Tibial nerve (tissue), 4 donors: ENCODE measurements at places on chromosomes 1 and 21. TPM values are rescaled to one million over a fixed set of nuclear protein-coding genes. Genes with fewer than 3 reads are reported as not detected.

The PODN gene
- 603 TPM for total RNA-seq

DNA sequence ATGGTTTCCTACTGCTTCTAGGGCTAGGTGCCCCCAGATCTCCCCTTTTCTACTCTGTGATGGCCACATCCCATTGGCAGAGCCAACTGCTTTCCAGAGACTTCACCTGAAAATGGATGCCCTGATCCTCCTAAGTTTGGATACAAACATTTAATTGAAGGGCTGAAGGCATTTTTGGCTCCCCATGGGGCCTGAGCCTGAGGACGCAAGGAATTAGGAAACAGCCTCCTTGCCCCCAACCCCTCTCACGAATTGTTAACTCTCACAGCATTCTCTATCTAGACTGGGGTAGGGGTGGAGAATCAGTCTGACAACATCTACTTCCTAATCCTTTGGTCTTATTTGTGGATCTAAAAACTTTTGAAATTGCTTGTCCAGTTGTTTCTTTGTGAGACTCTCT is 108.5 kb upstream of the KCNK2 start:
- DNase-seq, result no peak

DNA sequence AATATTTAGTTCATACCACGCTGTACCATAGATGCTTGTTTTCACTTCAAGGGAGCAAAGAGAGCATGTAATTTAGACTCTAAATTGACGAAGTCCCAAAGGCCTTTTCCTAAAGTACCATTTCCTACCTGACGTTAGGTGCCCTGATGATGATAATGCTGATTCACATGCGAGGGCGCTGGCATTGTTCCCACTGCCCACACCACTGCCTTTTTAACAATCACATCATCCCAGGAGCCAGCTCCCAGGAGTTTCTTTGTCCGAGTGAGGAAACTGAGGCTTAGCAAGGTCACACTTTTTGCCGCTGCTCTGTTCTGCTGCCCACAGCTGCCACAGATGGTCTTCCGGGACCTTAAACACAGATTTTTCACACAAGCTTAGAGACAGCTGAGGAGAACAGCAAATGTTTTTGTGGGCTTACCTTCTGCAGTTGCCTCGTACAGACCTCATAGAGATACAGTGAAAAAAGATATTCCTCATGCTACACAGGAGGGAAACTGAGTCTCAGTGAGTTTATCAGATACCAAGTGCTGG is 69.4 kb downstream of the EVA1C start:
- DNase-seq, result no peak

DNA sequence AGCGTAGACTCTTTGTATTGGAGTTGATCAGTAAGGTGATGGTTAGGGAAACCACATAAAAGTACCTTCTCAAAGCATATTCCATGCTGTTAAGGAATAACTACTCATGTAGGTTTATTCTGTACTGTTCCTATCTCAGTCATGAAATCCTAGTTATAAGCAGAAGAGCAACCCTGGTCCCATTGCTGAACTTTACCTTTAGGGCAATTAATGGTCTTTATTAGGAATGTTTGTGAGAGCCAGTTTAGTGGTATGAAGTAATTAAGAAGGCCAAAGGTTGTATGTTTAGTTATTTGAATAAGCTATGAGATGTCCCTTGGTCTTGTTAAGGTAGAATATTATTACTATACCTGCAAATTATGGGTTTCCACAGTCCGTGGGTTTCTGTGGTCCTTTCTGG is 44.0 kb downstream of the ACP6 start:
- DNase-seq, result no peak

- DNase-seq, result no peak
Measured at GRCh38 chr1:154960446-154961136, 991 bp downstream of the PYGO2 start.

- no peak for DNase-seq
Measured at GRCh38 chr1:20095564-20096434, 23.5 kb downstream of the PLA2G2D start.

DNA sequence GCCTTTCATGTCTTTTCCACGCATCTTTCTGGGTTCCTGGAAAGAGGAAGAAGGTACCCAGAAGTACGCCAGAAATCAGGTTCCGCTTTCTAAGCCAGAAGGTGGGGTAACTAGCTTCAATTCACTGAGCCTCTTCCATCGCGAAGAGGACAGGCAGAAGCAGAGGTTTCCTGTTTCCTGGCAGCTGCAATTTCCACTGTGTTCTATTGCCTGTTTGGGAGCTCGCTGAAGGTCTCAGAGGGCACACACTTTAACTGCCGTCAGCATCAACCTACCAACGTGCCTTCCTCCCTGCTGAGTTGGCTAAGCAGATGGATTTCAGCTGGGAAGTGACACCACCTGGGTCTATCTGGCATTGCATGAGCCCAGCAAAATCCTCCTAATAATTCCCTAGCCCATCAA is 10.0 kb downstream of the NCF2 start:
- peak; percentile 14 for DNase-seq

The LIPI gene
- total RNA-seq, result 2.1 TPM

DNA sequence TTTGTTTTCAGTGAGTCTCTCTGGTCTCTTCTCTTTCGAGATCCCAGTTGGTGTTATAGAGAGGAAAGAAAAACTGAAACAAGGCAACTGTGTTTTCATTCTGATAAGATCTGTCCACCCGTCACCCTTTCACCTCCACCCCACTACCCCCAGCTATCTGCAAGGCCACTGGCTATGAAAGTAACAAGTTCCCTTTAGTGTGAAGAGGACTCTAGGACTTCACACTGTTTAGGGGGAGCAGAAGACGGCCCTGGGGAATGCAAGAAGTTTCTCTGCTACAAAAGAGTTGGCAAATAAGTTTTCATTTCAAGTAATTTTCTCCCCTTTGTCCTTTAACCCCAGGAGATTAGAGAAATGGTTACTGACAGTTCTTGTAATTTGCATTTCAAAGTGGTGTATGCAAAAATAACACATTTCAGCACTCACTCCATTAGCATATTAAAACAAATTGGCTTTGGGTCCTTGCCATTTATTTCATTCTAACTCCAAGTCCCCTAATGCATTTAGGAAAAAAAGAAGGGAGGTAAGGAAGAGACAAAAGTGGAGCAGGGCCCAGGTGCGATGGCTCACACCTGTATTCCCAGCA is 79.6 kb upstream of the PPM1J start:
- DNase-seq, result no peak

DNA sequence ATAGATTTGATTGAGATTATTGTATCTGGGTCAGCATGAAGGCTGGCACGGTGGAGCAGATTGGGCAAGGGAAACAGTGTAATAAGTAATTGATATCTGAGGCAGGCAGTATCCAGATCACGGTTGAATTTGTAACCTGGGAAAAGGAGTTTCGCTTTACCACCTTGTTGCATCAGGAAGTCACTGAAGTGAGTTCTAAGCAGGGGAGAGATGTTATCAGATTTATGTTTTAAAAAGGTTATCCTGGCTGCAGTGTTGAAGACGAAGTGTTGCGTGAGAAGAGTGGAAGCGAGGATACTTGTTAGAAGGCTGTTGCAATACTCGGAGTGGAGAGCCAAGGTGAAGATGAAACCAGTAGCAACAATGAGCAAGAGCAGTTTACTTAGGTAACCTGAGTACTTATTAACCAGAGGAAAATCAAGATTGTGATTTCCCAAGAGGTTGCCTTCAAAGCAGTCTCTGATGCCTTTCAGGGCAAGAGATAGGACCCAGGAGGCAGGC is 77.8 kb downstream of the LHX9 start:
- no peak for DNase-seq

DNA sequence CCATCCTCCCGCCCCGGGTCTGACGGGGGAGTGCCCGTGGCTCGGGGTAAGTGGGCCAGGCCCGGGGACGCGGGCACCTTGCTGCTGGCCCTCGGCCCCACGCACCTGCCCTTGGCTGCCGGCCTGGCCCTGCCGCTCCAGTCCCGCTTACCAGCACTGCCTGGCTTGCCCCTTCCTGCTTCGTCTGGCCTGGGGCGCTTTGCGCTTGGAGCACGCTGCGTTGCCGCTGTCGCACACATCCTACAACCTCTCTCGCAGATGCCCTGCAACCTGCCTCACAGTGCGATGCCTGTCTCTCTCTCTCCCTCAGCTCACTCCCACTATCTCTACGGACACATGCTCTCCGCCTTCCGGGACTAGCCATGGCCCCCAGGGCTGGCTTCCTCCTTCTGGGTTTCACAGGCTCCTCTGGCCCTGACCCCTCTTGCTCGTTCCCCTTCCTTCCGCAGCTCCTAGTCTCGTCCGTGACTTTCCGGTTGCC is 9.7 kb downstream of the MYOG start:
- no peak for DNase-seq

DNA sequence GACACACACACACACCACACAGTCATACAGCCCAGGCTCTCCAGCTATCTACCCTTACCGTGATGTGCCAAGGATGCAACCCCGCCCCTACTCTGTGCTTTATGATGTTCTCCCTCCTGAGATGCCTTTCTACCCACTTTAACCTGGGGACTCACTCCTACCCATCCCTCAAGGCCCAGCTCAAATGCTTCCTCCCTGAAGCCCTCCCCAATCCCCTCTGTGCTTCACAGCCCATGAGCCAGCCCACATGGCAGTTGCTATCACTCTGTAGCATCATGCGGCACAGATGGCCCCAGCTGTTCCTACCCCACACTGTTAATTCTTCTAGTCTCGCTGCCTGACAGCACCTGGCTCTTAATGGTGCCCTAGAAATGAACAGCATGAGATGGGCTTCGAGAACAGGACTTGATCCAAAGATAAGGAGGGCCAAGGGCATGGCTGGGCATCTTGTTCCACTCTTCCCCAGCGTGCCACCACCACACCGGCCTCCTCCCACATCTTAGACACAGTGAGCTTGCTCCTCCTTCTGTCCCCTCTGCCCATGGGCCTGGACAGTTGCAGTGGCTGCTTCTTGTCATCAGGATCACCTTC is 109.8 kb downstream of the GLIS1 start:
- DNase-seq, result no peak

DNA sequence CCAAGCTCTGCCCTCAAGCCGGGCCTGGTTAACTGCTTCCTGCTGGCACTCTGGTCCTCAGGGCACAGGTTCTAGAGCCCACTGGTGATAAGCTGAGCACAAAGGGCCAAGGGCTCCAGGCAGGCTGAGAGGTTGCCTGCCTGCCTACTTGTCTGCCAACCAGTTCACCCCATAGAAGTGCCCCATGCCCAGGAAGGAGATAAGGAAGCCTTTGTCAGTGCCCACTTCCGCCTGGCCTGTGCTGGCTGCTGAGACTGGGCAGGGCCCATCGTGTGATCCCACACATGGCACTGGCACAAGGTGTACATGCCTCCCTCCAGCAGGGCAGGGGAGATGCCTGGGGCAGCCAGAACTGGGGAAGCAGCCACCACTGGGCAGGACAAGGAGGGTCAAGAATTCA is 24.1 kb downstream of the SLC9A1 start:
- DNase-seq, result no peak

- no peak for DNase-seq
Measured at GRCh38 chr1:116537898-116538297, 32.9 kb downstream of the CD58 start.

The CLDN19 gene
- 136 TPM for total RNA-seq

The TMEM54 gene
- total RNA-seq, result 41.4 TPM

DNA sequence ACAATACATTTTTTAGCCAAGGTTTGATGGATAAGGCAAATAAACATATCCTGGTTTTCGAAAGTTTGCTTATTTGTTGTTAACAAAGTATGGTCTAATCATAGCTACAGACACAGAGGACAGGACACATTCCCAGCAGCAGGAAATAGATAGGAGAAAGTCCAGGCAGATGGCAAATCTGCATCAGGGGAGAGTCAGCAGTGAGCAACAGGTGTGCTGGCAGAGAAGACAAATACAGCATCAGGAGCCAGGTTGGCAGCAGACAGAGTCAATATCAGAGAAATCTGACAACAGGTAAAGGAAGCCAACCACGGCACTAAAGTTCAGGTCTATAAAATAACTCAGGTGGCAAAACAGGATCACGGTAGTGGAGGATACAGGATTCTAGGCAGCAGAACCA is 210.7 kb upstream of the PTBP2 start:
- no peak for DNase-seq

The ZNF670 gene
- 2.3 TPM for total RNA-seq

The FAM131C gene
- total RNA-seq, result not detected

DNA sequence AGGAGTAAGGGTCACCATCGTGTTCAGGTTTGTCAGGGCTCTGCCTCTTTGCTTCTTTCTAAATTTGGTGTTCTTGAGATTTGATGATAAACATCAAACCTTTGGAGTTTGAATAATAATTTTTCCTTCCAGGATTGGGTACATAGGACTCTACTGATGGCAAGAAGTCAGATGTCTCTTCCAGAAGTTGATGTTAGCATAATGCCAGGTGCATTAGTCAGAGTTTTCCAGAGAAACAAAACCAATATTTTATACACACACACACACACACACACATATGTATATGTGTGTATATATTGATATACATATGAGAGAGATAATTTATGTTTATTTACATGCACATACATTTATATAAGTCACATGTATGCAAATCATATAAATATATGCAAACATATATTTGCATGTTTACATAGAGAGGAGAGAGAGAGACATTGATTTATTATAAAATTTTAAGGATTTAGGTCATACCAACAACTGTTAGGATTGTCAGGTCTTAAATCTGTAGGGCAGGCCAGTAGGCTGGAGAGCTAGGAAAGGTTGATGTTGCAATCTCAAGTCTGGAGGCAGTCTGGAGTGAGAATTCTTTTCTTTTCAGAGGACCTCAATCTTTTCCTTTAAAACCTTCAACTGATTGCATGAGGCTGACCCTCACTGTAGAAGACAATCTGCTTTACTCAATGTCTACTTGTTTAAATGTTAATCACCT is 199.2 kb downstream of the HLX start:
- no peak for DNase-seq

DNA sequence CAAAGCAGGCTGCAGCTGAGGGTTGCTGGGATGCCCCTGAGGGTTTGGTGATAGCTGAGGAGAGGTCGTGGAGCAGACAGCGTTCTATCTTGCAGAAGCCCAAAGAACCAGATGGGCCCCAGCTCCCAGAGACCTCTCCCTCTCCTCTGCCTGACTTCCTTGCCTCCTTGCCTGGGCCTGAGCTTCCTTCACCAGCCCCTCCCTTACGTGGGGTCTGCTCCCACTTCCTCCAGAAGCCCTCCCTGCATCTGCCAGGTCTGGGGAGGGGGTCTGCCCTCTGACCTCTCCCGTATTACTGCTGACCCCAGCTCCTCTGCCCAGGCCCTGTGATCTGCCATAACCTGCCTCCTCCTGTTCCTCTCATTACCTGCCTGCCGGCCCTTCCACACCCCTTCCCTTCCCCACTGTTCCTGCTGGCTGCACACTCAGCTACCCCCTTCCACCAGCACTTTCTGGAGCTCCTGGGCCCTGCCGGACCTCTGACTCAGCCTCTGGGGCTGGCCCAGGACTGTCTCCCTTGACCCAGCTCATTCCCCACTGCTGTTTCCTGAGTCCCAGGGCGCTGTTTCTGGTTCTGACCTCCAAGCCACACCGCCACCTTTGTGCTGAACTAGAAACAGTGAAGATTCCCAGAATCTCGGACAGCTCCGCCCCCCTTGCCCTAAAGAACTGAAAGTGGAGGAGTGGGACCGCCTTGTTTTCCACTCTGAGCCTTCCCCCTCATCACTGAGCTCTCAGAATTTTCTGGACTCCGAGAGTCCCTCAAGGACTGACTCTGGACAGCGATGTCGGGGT is 237.7 kb upstream of the C1orf174 start:
- no peak for DNase-seq

The SETDB1 gene
- total RNA-seq, result 35.2 TPM

GRCh38 chr1:19398309-19398760 is 86.2 kb downstream of the SLC66A1 start:
- DNase-seq, result no peak

GRCh38 chr1:1422465-1423244 is 1.6 kb upstream of the ANKRD65 start:
- DNase-seq, result no peak
